ENCODE measurements at places on chromosomes 5 and 9.

- DNase-seq, result no peak
Measured at GRCh38 chr9:89781838-89782540, 177.2 kb downstream of the GADD45G start.

GRCh38 chr9:104386013-104386412 is 118.0 kb upstream of the OR13F1 start:
- no peak for DNase-seq

DNA sequence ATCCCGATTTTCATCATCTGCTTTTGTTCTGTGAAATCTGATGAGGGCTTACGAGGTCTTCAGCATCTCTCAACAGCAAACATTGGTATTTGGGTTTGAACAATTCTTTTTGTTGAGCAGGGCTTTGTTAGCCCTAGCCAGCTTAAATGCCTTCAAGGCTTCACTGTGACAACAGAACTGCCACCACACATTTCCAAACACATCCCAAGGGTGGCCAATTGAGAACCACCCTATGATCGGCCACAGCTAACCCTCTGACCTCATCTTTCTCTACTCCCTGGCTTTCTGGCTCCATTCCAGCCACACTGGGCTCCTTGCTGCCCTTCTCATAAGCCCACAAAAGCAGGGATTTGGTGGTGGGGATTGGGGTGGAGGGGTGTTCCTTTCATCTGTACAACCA is 17.6 kb downstream of the MTX3 start:
- no peak for DNase-seq

DNA sequence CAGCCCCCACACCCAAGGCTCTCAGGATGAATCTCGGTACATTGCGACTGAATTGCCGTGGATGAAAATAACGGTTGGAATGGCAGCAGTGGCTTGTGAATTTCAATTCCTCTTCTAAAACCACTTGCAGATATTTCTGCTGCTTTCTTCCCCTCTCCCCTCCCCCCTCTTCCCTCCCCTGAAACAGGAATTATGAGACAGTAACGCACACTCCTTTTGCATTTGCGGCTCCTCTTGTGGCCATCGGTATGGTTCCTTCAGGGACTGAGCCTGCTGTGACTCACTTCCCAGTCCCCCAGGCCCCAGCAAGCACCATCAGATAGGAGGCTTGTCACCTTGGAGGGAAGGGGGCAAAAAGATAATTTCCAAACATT is 9.7 kb downstream of the DCANP1 start:
- DNase-seq, result no peak

- peak; percentile 30 for DNase-seq
Measured at GRCh38 chr9:6428940-6429889, 16.2 kb downstream of the UHRF2 start.

- no peak for DNase-seq
Measured at GRCh38 chr9:116985596-116985995, 298.5 kb downstream of the TRIM32 start.

GRCh38 chr5:41852293-41852692 is 17.9 kb downstream of the OXCT1 start:
- no peak for DNase-seq

GRCh38 chr5:54215233-54215736 is 95.1 kb downstream of the ARL15 start:
- DNase-seq, result no peak

- no peak for DNase-seq
Measured at GRCh38 chr9:76581731-76582130, 122.7 kb downstream of the GCNT1 start.

DNA sequence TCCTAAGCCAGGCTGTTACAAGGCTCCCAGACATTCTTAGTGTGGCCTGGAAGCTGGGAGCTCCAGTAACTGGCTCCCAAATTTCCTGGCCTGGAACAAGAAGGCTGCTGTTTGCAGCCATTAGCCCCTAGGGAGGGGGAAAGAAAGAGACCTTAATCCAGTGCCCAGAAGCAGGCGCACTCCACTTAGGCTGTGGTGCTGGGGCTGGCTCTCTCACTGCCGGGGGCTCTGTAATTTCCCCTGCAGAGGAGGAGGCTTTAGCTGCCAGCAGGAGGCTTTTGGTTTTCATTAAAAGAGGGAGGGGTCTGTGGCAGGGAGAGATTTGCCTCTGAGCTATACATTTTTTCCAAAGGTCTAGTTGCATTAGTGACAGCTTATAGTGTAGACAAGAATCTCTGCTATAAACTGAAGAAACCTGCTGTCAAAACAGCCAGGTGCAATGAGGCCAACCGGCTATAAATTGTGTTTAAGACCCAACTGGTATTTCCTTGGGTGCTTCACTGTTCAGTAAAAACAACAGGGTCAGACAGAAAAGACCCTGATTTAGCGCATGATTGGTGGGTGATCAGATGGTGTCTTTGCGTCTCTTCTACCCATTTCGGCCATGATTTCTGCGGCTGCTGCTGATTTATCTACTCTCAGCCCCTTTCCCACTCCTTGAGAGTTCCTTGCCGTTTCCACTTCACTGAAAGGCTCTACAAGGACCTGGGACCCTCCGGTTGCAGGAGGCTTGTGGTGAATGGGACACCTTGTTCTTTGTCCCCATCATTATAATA is 254.6 kb downstream of the AOPEP start:
- DNase-seq, result no peak

DNA sequence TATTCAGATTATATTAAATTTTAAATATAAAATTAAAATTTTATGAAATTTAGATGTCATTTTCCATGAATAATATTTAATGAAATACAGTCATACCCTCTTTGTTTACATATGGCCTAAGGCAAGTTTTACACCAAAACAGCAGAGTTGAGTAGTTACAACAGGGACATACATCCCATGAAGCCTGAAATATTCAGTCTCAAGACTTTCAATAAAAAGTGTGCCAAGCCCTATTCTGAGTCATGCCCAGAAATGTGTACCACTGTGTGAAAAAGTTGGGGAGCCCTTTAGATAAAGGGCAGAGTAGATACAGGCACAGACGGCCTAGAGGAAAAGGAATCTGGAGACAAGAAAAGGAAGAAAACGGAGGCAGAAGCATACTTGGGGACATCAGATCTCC is 261.3 kb downstream of the SGCD start:
- DNase-seq, result no peak

- DNase-seq, result no peak
Measured at GRCh38 chr5:72938206-72938605, 17.6 kb upstream of the FCHO2 start.

Measured in fibroblast of gingiva (primary cell).